NCI-H1092 treated with DMSO at 0.1 percent for 48 hours (cell line): ENCODE measurements at places on chromosomes 12 and 14.

DNA sequence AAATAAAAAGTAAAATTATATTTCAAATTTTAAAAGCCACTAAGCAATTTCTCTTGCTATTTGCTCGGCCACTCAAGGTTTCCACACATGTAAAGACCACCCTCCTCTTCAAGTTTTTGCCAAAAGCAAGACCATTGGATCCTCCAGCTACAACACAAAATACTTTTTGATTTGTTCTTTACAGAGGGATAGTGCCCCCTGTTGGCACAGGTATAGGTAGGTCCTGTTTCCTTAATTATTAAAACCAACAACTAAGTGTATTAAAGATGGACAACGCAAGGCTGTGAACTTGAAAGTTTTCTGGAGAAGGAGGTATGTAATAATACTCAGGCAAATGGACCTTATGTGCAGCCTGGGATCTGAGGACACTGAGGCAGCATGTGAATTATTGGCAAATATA, 23.8 kb downstream of the ATP6V1D start:
- DNase-seq: no peak

GRCh38 chr12:42299392-42300308, 26.2 kb downstream of the ZCRB1 start:
- DNase-seq: no peak

DNA sequence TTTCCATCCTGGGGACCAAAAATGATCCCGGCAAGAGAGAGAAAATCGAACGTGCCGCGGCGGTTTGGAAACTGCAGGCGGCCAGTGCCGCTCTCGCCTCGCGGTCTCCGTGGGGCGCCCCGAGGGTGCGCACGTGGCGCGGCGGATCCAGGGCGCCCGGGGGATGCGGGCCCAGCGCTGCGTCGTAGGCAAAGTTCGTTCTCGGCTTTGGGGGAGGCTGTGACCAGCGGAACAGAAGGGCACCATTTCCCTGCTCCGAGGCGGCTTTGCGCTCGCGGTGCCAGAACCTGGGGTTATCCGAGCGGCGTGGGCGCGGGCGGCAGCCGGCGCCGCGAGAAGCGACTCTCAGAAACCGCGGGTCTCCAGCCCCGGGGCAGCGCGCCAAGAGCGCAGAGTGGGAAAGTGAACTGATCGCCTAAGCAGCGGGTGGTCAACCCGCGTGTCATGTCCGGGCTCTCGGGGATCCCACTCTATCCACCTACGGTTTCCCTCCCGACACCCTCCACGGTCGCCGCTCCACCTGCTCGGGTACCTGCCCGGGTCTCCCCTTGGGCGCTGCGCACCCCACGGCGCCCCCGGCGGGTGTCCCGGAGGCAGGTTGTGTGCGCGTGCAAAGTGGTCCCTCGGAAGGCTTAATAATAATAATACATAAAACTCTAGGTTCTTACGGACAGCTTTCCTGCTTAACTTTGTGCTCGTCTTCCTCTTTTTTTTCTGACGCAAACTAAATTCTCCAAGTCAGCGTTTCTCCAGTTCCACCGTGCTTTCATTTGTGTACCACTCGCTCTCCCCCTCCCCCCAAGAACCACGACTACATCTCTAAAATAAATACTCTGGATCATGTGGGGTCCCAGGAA, 1.2 kb downstream of the ESRRB start:
- no peak for DNase-seq

DNA sequence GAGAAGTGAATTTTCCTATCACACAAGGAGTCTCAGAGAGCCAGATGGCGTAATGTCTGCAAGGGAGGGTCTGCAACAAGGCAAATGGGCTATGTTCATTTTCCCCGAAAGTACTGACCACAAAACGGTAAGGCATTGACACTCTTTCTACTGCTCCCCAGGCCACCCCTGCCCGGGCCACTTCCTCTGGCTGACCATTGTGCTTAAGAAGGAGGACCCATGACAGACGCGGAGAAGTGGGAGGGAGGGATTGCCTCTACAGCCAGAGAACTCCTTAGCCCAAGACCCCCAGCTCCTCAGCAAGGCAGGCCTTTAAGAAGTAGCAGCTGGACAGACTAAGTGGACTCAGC, 1.2 kb downstream of the NCKAP5L start:
- DNase-seq: no peak

DNA sequence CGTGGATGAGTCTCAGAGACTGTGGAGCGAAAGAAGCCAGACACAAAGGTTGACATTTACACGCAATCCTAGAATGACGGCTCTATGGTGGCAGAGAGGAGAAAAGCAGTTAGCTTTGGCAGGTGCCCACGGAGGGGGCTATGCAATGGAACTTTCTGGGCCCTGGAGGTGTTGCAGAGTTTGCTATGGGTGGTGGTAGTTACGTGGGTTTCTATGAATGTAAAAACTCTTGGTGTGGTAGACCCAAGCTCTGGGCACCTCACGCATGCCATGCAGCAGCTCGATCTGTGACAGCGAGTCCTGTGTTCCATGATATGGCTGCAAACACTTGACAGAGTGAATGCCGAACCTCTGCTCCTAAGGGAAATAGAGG, 5.0 kb upstream of the INF2 start:
- no peak for DNase-seq

DNA sequence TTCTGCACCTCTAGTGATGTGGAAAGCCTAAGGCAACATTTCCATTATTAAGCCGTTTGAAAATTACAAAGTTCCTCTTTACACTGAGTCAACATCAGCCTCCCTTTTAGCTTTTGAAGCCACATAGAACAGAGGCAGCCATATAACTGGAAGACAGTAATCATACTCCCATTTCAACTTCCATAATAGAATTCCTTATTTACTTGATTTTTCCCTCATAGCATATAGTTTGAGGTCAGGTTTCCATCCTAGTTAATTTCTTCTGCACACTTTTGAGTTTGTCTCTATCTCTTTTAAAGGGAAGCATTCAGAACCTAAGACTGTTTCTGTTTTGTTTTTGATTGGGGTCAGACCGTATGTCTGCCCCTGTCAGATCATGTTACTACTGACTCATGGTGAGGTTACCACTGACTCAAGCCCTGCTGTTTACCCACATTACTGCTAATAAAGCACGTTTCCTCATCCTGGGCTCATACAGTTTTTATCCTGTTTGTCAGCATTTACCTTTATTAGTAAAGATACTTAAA, 161.0 kb downstream of the SLC38A4 start:
- DNase-seq: no peak

- peak; percentile 67 for DNase-seq
These were observed 5.2 kb upstream of the LMO3 start for GRCh38 chr12:16611146-16611545.

DNA sequence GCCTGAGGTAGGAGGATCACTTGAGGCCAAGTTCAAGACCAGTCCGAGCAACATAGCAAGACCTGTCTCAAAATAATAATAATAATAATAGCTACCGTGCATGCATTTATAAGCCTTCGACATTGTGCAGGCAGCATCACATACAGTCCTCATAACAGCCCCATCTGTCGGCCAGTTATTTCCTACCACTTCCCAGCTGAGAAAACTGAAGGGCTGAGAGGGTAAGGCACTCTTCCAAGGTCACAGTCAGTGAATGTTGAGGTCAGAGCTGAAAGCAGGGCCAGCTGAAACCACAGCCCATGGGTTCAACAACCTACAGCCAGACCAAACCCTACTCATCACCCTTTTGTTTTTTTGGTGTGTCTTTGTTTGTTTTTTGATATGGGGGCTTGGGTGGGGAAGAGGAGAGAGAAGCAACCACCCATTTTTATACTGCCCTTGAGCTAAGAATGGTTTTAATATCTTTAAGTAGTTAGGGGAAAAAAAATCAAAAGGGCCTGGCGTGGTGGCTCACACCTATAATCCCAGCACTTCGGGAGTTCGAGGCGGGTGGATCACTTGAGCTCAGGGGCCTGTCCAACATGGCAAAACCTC, 16.8 kb upstream of the ITPK1 start:
- peak; percentile 64 for DNase-seq
